ENCODE measurements at places on chromosomes 3 and 15.

GRCh38 chr3:122676759-122677158 lies 3.9 kb upstream of the PARP14 start:
- DNase-seq: no peak

GRCh38 chr3:189573004-189573403 lies 58.2 kb upstream of the TP63 start:
- DNase-seq: no peak

- DNase-seq: no peak
Observed at GRCh38 chr3:193788189-193788991, 195.4 kb downstream of the OPA1 start.

DNA sequence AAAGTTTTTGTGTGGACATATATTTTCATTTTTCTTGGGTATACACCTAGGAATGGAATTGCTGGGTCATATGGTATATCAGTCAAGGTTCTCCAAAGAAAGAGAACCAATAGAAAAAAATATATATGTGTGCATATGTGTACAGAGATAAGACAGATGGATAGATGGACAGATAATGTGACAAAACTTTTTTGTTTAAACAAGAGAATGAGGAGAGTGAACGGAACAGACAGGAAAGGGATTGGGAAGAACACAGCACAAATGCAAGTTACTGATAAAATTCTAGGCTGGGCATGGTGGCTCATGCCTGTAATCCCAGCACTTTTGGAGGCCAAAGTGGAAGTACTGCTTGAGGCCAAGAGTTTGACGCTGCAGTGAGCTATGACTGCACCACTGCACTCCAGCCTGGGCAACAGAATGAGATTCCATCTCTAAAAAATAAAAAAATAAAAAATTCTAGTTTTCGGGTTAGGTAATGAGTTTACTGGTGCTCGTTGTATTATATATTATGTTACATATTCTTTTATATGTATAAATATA lies 50.0 kb downstream of the HSPBAP1 start:
- DNase-seq: no peak

GRCh38 chr15:89363133-89363532 lies 28.5 kb upstream of the POLG start:
- DNase-seq: no peak

DNA sequence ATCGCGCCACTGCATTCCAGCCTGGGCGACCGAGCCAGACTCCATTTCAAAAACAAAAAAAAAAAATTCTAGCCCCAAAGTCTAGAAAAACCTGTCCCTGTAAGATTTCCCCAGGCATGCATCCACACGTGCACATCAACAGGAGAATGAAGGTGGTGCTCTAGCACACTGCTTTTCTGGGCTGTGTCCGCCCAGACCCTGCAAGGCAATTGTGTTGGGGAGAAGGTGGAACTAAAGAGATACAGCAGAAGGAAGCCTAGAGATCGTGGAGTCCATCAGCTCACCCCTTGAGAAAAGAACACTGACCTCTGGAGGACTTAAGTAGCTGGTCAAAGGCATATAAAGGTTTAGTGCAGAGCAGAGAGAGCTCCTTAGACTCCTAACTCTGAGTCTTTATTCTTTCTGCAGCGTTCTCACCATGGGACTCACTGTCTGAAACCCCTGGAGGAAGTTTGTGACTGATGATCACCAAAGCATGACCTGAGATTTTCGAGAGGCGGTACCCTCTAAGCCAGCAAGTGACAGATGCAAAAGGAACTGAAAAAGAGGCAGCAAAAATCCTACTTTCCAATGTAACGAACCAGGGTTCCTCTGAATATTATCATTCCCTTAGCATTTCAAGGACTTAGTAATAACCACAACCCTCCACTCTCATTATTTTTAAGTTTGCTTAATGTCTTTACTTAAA lies 179.8 kb downstream of the MEX3B start:
- no peak for DNase-seq

GRCh38 chr3:64355401-64355807 lies 130.1 kb upstream of the PRICKLE2 start:
- no peak for DNase-seq

DNA sequence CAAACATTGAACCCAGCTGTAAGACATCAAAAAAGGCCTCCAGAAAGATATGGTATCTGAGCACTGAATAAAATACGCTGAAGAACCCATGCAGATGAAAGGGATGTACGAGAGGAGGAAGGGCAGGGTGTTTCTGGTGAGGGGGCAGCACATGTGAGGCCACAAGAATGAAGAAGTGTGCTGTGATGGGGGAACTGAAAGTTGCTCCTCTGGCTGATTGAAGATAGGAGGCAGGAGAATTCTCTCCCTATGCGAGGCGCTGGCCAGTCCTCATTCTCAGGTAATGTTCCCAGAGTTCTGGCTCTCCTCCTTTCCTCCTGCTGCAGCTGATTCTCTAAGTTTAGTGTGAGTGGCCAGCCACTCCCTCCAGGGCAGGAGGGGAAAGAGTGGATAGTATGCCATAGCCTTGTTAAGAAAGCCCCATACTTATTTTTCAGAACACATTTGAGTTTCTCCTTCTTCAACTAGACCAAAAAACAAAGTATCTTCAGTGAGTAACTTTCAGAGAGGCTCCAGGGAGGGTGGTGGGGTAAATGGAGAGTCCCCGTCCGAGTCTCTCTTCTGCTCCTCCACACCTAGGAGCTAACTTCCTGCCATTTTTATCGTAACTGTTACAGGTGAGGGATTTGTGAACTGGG lies 26.9 kb upstream of the MYO1E start:
- DNase-seq: no peak

Measured in stimulated activated CD8-positive, alpha-beta memory T cell treated with anti-CD3 and anti-CD28 coated beads, Interleukin-2, amount 100 ng/mL, for 1 hour (primary cell).